Activated CD8-positive, alpha-beta memory T cell treated with anti-CD3 and anti-CD28 coated beads for 1 hour (primary cell): ENCODE measurements at places on chromosomes 4 and X.

- no peak for DNase-seq
Measured at GRCh38 chr4:45971108-45971507, 152.7 kb downstream of the GABRG1 start.

GRCh38 chr4:8067945-8068896 lies 90.4 kb downstream of the ABLIM2 start:
- no peak for DNase-seq

DNA sequence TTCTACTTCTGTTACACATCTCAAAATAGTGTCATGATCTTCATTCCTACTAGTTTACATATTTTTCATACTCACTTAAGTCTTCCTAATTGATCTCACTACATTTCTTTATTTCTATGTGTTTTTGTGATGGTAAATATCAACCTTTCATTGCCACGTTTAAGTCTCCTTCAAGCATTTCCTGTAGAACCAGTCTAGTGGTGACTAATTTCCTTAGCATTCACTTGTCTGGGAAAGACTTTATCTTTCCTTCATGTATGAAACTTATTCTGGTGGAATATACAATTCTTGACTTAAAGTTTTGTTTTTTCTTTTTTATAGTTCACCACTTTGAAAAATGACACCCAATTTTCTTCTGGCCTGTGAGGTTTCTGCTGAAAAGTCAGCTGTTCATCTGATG lies 181.4 kb upstream of the NEIL3 start:
- no peak for DNase-seq

- no peak for DNase-seq
Measured at GRCh38 chrX:75038925-75039324, 113.7 kb upstream of the NEXMIF start.

DNA sequence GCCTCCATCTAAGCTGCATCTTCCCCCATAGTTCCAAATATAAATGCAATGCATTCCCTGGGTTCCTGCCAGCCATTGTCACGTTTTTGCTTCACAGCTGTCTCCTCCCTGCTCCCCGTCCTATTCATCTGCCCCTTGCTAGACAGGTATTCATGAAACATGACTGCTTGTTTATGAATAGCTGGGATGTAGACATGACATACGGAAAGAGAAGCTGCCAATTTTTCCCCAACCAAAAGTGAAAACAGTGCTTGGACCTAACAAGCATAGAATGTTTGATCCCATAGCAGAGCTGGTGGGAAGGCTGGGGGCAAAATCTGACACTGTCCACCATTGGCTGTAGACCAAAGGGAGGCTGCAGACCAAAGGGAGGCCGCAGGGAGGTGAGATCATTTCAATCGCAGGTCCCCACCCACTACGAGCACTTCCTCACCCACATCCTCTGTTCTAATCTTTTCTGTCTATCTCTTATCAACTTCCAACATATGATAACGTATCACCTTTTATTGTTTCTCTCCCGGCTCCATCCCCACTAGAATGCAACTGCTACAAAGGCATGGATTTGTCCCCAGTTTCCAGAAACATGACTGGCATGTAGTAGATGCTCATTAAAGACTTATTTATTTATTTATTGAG lies 8.5 kb upstream of the GYG2 start:
- DNase-seq: no peak

GRCh38 chr4:155657985-155658680 lies 8.5 kb upstream of the GUCY1A1 start:
- no peak for DNase-seq

GRCh38 chr4:110198049-110198434 lies 373 bp downstream of the ELOVL6 start:
- DNase-seq: no peak

GRCh38 chr4:15784959-15785634 lies 7.0 kb downstream of the CD38 start:
- DNase-seq: no peak

GRCh38 chr4:127224556-127224955 lies 408.2 kb upstream of the INTU start:
- DNase-seq: no peak

DNA sequence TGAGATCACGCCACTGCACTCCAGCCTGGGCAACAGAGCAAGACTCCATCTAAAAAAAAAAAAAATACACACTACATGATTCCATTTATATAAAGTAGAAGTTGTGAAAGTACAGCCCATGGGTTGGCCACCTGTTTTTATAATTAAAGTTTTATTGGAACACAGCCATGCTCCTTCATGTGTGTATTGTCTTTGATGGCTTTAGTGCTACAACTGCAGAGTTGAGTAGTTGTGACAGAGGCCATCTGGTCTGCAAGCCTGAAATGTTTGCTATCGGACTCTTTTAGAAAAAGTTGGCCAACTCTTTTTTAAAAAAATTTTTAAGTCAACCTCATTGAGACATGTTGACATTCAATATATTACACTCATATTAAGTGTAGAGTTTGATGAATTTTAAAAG lies 41.2 kb upstream of the DUSP21 start:
- no peak for DNase-seq

DNA sequence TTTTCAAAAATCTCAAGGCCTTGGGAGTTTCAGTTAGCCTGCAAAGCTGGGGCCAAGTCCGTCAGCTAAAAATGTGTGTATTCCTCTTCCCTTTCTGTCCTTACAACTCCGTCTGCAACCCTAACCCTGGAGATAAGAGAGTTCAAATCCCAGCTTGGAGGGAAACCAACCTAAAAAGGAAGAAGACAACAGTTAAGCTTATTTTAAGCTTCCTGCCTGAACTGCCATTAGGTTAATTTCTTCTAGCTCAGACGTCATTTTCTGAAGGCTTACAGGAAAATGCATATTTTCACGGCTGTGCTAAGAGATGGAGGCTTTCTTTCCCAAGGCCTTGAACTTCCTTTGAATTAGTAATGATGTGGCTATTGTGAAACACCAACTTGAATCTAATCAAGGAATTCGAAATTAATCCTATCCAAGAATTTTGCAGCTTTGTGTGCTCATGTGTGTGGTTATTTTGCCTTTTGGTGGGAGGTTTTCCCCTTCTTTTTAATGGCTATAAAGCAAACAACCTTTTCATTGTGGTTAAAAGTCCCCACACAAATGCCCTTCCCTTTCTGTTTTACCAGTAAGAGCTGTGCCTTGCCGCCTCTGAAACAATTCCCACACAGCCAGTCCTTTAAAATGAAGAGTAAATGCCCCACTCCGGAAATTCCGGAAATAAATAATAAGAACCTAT lies 103.5 kb downstream of the IRF2 start:
- no peak for DNase-seq

GRCh38 chrX:42432552-42432951 lies 345.4 kb downstream of the PPP1R2C start:
- DNase-seq: no peak

GRCh38 chrX:44338361-44338760 lies 5.1 kb downstream of the EFHC2 start:
- DNase-seq: no peak

DNA sequence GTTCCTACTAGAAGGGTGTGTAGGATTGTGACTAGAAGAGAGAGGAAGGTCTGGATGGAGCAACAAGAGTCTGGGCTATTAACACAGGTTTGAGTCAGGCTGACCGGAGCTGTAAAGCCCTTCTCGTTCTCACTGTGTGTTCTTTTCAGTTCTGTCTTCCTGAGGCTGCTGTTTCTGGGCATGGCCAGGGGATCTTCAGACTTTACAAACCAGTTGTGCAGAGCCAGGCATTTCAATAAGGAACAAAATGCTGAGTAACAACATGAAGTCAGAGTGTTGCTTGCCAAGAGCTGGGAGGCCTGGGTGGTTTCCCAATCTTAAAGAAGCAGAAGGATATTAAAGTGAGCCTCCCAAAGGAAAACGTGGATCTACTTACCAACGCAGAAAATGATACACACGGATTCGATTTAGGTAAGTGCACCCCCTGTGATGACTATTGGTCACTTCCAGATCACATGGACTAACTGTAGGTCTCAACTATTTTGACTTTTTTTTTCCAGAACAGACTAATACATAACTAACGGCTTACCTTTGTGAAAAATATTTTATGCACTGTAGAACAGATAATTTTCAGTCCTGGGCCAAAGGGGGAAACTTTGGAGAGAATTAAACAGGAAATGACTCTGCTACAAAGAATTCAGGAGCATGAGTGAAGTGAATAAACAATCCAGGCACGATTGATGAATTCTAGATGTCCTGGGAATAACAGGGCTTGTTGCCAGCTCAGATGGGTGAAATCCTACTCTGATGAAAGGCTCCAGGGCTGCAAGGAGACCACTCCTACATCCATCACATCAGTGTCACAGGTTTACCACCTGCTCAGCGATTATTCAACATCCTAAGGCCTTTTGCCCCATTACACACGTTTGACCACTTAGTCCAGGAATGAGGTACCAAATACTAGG lies 94.5 kb downstream of the ANXA3 start:
- DNase-seq: no peak

- DNase-seq: no peak
Measured at GRCh38 chr4:116122124-116122523, 963.3 kb downstream of the TRAM1L1 start.

GRCh38 chrX:78111140-78111931 lies 7.3 kb downstream of the PGK1 start:
- DNase-seq: no peak

DNA sequence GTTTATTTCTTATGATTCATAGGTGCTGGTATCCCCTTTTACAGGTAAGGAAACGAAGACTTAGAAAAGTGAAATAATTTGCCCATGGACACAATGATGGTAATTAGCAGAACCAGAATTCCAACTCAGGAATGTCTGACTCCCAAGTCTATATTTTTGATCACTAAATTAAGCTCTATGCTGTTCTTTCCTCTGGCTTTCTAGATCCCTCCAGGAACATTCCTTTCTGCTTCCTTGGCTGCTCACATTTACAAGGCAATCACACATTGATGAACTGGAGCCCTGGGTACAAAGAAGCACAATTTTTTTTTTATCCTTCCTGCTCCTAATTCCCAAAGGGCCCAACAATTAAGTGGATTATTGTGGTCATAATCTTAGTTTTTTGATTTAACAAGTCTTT lies 7.0 kb upstream of the CDKN2AIP start:
- no peak for DNase-seq

DNA sequence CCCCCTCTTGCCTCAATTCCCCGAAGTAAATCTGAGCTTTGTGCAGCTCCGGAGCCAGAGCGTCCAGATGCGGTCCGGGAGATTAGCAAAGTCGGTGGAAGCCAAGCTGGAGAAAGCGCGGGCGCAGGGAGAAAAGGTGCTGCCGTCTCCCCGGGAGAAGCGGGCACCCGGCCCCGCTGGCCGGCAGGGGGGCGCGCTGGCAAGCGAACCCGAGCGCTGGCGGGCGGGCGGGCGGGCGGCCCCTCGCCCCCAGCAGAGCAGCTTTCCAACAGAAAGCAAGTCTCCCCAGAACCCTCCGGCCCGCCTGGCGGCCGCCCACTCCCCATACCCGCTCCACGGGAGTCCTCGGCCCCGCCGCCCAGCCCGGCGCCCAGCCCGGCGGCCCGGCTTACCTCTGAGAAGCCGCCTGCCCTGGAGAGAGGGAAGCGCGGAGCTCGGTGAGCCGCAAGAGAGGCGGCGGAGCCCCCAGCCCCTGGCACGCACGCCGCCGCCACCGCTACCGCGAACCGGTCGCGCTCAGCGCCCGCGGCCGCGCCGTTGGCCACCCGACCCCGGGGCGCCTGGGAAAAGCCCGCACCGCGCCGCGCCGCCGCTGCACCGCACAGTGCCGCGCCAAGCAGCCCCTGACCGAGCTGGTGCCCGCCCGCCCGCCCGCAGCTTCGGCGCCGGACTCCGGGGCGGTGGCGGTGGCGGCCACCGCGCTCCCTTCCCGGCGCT lies 529 bp upstream of the CITED1 start:
- DNase-seq: no peak

DNA sequence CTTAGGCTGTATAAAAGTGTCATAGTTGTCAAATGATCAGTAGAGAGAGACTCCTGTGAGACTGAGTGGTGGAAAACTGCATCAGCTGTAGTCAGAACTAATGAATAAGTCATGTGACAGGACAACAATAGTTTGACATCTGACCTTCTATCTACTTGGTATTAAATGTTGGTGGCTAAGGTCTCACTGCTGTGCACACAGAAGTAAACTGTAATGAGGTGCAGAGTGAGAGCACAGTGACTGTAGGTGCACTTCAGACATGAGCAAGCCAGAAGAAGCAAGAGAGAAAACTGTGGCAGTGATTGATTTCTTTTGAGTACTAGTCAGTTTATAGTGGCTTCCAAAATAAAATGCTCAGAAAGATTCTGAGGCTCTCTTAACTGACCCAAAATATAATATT lies 803.6 kb downstream of the RAPGEF2 start:
- DNase-seq: no peak

- no peak for DNase-seq
Measured at GRCh38 chr4:3803475-3803847, 37.3 kb downstream of the ADRA2C start.

DNA sequence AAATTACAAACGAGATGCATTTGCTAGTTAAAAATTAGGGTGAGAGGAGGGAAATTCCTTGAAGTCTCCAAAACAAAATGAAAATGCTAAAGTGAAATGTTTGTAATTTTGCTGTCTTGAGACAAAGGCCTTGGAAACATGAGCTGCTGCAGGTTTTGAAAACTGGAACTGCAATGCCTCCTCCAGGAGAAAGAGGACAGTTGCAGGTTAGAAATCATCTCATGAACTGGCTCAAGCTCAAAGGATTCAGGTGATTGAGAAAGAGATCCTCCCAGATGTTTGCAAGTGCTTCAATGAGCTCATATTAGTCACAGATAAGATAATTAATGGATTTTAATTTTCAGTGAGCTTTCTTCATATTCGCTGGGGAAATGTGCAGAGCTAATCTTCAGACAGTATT lies 32.4 kb downstream of the SMPX start:
- DNase-seq: no peak

DNA sequence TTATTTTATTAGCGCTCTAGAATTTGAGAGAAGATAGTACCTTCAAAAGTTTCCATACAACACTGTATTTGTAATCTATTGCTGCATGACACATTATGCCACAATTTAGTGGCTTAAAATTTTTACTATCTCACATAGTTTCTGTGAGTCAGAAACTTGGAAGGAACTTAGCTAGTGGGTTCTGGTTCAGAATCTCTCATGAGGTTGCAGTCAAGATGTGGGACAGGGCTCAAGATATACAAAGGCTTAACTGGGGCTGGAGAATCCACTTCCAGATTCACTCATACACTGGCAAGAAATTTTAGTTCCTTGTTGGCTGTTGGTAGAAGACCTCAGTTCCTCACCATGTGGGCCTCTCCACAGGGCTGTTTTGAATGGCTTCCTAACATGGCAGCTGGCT lies 11.5 kb upstream of the C4orf54 start:
- DNase-seq: no peak

GRCh38 chr4:78370631-78371372 lies 180.8 kb upstream of the ANXA3 start:
- no peak for DNase-seq

GRCh38 chr4:181272422-181272821 lies 970.8 kb upstream of the TENM3 start:
- DNase-seq: no peak

- DNase-seq: no peak
Measured at GRCh38 chrX:149841929-149842328, 39.1 kb upstream of the MAGEA8 start.

GRCh38 chr4:154741922-154742850 lies 1.6 kb upstream of the LRAT start:
- no peak for DNase-seq

- DNase-seq: no peak
Measured at GRCh38 chrX:72247206-72247942, 8.5 kb upstream of the ERCC6L start.
